Osteocyte (in vitro differentiated cells): ENCODE measurements at places on chromosomes 7 and 10. TPM values are rescaled to one million over a fixed set of nuclear protein-coding genes. Genes with fewer than 3 reads are reported as not detected.

GRCh38 chr7:74572301-74572979 is 85.1 kb upstream of the GTF2I start:
- H3K27me3 ChIP-seq = no peaks in the 10 kb centered on the region
- peaks cover 8% of the 10 kb centered on the region for H3K36me3 ChIP-seq
- no peak overlapping the region for H3K27ac ChIP-seq
- DNase-seq = no peak
- H3K4me3 ChIP-seq = no peak overlapping the region
- peaks cover 20% of the 10 kb centered on the region for H3K4me1 ChIP-seq

- peaks cover 13% of the 10 kb centered on the region for H3K4me1 ChIP-seq
- H3K27me3 ChIP-seq = no peaks in the 10 kb centered on the region
- DNase-seq = no peak
Measured at GRCh38 chr7:78529392-78529791, 730.8 kb downstream of the PHTF2 start.

- no peak overlapping the region for H3K27ac ChIP-seq
- H3K27me3 ChIP-seq = no peaks in the 10 kb centered on the region
- H3K4me3 ChIP-seq = no peak overlapping the region
Measured at GRCh38 chr7:149724661-149725425, 48.5 kb downstream of the ZNF467 start.

DNA sequence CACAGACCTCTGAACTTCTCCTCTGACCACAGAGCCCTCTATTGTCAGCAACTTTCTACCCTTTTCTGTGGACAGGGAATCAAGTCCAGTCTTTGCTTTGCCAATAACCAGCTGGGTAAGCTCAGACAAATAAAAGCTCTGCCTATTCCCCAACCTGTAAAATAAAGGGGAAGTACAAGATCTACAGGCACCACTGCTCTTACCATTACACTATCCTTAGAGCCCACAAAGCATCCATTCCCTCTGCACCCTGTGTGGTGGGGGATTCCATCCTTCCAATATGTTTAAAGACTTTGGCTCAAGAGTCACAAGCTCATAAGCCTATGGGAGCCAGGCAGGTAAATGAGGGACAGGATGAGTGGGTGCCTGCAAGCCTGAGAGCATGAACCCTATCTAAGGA is 88.2 kb downstream of the PARD3 start:
- no peak overlapping the region for H3K27ac ChIP-seq
- H3K27me3 ChIP-seq = no peaks in the 10 kb centered on the region
- DNase-seq = no peak
- no peak overlapping the region for H3K4me3 ChIP-seq

The SLC39A12 gene
- not detected in 2 replicates for total RNA-seq

GRCh38 chr7:3552499-3552898 is 251.4 kb downstream of the SDK1 start:
- H3K4me1 ChIP-seq = peaks cover 9% of the 10 kb centered on the region
- H3K27ac ChIP-seq = no peak overlapping the region
- peaks cover 8% of the 10 kb centered on the region for H3K36me3 ChIP-seq
- no peak overlapping the region for H3K4me3 ChIP-seq
- no peaks in the 10 kb centered on the region for H3K27me3 ChIP-seq
